ENCODE measurements at places on chromosomes 6 and 20. TPM values are rescaled to one million over a fixed set of nuclear protein-coding genes. Genes with fewer than 3 reads are reported as not detected.
A peak's percentile ranks its signal among the peaks of the same experiment; 100 is the strongest.

The PTK7 gene
- 142 TPM for polyA plus RNA-seq

The SRSF12 gene
- 0.13 TPM for polyA plus RNA-seq

The ECT2L gene
- not detected for polyA plus RNA-seq

The HCK gene
- not detected for polyA plus RNA-seq

The TRIM31 gene
- polyA plus RNA-seq, result not detected

The NNAT gene
- 8.2 TPM for polyA plus RNA-seq

The STX11 gene
- polyA plus RNA-seq, result 0.68 TPM

GRCh38 chr20:1012359-1013168 lies 10.5 kb upstream of the RSPO4 start:
- no peak for DNase-seq

GRCh38 chr6:32858194-32858593 lies 4.2 kb downstream of the PSMB9 start:
- no peak for DNase-seq

DNA sequence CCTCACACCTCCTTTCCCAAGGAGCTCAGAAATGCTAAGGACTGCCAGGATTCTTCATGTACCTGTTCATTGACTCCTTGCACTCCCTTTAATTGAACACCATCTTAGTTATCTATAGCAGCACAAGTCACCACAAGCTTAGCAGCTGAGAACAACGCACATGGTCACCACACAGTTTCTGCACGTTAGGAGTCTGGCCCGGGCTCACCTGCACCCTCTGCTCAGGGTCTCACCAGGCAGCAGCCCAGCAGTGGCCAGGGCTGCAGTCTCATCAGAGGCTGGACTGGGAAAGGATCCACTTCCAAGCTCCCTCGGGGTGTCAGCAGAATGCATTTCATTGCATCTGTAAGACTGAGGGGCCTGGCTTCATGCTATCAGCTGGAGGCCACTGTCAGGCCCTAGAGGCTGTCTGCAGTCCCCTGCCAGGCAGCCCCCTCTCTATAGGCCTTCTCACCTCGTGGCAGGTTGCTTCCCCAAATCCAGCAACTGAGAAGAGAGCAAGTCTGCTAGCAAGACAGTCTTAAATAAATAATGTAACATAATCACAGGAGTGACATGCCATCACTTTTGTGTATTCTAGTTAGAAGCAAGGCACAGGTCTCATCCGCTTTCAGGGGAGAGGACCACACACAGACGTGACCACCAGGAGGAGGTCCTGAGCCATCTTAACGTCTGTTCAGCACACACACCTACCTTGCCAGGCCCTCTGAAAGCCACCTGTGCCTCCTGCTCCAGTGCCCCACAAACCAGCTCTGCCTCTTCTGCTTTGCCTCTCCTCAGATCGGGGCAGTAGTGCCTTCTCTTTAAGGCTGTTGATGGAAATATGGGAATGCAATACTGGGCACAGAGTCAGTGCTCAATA lies 165.2 kb upstream of the CST7 start:
- DNase-seq, result no peak

DNA sequence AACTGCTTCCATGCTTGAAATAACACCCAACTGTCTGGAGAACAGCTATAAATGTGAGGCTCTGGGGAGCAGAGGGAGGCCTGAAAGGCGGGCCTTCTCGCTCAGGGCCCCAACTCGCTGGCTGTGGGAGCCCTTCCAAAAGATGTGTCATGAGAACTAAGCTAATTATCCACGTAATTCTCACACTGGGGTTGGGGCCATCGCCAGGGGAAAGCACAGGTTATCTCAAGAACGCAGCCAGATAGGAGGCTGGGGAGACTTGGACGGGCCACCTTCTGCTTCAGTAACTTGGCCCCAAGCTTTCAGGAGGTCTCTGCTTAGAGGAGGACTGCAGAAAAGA lies 1.6 kb downstream of the PXDC1 start:
- peak; percentile 74 for DNase-seq

GRCh38 chr6:108948181-108948661 lies 100.0 kb downstream of the ARMC2 start:
- no peak for DNase-seq

DNA sequence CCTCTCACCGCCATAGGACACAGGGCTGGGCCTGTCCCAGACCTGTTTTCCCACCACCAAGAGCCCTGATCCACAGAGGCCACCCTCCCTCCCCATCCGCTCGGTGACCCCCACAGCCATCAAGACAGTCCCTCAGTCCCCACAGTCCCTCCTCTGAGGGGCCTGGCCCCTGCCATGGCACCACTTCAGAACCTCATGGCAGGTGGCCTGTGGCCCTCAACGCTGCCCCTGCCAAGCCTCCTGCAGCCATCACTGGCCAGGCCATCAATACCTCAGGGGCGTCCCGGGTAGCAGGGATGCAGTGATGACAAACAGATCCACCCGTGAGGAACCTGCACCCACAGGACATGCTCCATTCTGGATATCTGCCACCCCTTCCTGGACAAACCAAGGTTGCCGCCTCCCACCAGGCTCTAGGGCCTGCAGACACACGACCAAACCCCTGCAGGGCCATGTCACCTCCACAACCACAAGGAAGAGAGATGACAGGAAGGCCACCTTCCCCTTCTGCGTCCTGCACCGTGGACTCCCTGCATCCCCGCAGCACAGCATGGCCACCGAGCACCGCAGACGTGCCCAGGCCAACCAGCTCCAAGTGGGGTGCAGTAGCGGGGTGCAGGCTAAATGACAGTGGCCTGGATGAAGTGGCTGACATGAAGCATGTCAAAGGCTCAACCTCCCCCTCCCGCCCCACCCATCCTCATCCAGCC lies 14.0 kb downstream of the TAF4 start:
- DNase-seq, result no peak

DNA sequence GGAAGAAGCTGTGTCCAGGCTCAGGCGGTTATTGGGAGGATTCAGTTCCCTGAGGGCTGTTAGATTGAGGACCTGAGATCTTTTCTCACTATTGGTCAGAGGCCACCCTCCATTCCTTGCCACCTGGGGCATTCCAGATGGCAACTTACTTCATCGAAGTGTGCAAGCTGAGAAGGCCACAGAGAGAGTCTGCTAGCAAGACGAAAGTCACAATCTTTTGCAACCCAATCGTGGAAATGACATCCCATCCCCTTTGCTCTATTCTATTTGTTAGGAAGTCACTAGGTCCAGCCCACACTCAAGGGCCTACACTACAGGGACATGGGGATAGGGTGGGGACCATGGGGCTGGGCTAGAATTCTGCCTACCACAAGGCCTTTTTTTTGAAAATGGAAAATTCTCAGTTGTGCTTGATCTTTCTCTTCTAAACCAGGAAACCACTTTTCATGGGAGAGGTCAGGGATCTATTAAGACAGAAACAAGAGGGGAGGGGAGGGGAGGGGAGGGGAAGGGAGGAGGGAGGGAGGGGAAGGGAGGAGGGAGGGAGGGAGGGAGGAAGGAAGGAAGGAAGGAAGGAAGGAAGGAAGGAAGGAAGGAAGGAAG lies 217.2 kb downstream of the BCAS1 start:
- no peak for DNase-seq
